ENCODE measurements at places on chromosomes 2 and 18.

DNA sequence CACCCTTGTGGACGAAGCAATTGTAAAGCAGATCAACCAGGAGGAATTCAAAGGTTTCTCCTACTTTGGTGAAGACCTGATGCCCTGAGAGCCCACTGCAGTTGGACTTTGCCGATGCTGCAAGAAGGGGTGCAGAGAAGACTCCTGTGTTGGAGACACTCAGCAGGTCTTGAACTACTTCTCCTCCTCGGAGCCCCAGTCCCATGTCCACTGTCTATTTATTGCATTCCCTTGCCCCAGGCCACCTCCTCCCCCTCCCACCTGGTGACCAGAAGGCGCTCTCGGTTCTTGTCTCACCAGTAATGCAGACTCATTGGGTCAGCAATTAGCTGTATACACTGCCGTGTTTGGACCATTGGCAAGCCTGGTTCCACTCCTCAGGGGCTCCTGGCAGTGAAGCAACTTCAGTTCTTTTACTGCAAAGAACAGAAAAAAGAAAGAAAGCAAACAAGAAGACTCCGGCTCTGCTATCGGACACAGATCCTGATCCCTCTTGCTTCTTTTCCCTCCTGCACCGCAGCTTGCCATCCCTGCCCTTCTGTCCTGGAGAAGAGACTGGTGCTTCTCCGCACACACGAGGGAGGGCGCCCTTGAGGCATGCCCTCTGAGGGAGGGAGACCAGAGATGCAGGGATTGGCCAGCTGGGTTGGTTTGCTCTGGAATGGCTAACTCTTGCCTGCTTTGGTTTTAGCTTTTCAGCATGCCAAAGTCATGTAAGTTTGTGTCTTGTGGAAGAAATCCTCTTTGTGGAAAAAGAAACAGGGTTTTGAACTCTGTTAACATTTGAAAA is 112.2 kb upstream of the EPAS1 start:
- DNase-seq, result no peak

DNA sequence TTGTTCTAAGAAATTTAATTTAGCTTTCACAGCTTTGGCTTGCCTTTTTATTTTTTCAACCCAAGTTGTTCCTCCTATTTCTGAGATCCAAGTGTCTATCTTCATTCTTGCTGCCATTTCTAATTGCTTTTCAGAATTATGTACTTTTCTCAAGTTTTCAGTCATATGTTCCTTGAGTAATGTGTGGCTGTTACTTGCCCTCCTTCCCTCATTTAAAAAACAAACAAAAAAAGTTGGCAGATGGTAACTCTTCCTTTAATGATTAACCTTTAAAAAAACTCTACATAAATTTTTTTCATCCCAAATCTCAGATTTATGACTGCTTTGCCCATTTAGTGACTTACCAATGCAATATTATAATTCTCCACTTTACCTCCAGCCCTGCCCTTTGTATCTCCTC is 131.3 kb downstream of the GALNT3 start:
- DNase-seq, result no peak

- DNase-seq, result no peak
Observed at GRCh38 chr2:238650536-238650935, 197.3 kb upstream of the TWIST2 start.

- no peak for DNase-seq
Observed at GRCh38 chr2:227205701-227206100, 41.3 kb downstream of the COL4A3 start.

DNA sequence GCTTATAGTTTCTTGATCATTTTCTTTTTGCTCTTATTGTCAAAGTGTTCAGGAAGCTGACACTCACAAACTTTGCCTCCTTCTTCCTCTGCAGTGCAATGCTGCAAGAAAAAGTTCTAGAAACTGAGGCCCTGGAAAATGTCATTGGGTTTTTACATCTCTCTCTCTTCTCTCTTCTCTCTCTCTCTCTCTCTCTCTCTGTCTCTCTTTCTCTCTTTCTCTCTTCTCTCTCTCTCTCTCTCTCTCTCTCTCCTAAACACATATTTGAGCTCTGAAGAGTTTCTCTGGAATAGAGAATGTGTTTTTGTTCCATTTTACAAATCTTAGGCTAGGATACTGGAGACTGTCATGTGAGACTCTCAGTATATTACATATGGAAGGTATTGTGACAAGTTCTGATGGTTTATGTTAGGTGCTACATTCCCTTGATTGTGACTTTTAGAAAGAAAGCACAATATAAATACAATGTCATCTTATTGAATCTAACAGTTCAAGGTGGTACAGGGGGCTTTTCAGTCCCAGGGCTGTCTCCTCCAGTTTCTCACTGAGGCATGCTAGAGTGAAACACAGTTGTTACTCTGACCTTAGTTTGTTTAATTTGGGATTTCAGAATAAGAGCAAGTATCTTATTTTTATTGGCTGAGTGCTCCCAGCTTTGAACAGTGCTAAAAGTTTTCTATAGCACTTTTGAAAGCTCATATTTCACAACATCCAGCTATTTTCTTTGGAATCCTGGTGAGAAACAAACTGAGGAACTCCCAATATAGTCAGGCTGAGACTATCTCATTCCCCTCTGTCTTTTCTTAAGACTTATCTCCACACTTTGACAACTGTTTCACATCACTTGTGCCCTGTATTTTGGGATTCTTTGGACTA is 41.4 kb upstream of the EHBP1 start:
- DNase-seq, result no peak

DNA sequence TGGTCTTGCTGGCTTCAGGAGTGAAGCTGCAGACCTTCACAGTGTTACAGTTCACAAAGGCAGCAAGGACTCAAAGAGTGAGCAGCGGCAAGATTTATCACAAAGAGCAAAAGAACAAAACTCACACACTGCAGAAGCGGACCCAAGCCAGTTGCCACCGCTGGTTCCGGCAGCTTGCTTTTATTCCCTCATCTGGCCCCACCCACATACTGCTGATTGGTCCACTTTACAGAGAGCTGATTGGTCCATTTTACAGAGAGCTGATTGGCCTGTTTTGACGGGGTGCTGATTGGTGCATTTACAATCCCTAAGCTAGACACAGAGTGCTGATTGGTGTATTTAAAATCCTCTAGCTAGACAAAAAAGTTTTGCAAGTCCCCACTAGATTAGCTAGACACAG is 37.2 kb upstream of the ZNF532 start:
- DNase-seq, result no peak

DNA sequence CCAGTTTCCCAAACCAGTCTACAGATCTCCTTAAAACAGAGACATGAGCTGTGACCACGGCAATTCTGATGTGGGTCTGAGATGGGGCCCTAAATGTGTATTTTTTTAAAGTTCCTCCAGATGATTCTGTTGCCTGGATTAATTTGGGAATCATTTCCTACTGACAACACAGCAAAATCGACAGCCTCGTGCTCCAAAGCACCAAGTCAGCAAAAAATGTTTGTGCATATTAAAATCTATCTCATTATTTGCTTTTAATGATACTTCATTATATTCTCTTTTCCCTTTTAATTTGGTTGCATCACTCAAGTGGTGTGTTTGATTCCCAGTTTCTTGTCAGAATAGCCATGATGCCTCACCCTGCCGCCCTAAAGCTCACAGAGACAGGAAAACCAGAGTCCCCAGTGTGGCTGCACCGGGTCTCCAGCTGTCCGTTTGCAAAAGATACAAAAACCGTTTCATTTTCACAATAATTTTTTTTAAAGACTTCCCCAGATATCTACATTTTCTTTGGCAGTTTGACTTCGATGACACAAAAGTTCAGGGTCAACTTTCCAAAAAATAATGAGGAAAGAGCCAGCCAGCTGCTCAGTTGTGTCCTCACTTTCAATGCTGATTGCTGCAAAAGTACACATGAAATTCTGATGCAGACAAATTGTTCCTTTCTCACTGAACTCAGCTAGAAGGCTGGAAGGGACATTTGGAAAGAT is 443.2 kb upstream of the ID2 start:
- DNase-seq, result no peak

- DNase-seq, result no peak
Observed at GRCh38 chr2:96438589-96438988, 66.6 kb downstream of the NEURL3 start.

DNA sequence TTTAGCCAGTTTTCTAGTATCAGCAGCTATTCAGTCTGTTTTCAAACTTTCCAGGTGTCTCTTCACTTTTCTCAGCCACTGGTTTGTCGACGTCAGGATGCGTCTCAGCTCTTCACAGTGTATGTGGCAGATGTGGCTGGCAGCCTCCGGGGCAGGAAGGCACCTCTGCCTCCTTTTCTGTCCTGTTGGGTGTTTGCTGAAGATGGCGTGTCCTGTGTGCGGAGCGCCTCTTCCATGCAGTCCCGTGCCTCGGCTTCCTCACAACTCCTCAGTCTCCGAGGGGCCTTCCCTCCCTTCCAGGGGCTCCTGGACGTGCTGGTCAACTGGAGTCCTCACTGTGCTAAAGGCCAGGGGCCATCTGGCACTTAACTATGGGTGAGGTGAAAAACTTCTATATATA is 65.4 kb upstream of the PXDN start:
- DNase-seq, result no peak

DNA sequence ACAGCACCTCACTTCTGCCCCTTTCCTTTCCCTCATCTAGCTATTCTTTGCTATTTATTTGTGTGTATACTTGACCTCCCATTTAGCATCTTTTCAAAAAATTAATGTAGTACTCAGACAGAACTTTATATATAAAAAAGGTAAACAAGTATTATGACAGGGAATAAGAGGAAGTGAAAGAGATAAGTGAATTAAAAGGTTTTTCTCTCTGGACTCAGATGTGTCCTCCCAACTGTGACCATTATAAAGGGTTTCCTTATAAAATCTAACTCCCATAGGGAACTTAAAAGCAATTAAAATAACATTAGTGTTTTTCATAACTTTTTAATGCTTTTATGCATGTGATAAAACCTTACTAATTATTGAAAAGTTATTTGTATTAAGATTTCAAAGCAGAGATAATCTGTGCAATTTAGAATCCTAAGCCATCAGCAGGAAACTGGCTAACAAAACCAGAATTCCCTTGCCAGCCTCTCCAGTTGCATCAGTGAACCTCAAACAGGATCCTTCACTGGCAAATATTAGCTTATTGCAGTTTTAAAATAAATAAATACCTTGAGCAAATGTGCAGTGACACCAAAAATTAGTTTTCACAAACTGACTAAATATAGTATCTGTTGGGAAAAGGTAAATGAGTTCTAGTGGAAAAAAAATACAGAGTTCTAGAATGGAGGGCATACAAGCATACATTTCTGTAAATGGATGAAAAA is 930.7 kb downstream of the BCL11A start:
- no peak for DNase-seq

- no peak for DNase-seq
Observed at GRCh38 chr2:479031-479430, 191.1 kb upstream of the ALKAL2 start.

All from memory B cell (primary cell).